ENCODE measurements at places on chromosomes 16 and 17.

DNA sequence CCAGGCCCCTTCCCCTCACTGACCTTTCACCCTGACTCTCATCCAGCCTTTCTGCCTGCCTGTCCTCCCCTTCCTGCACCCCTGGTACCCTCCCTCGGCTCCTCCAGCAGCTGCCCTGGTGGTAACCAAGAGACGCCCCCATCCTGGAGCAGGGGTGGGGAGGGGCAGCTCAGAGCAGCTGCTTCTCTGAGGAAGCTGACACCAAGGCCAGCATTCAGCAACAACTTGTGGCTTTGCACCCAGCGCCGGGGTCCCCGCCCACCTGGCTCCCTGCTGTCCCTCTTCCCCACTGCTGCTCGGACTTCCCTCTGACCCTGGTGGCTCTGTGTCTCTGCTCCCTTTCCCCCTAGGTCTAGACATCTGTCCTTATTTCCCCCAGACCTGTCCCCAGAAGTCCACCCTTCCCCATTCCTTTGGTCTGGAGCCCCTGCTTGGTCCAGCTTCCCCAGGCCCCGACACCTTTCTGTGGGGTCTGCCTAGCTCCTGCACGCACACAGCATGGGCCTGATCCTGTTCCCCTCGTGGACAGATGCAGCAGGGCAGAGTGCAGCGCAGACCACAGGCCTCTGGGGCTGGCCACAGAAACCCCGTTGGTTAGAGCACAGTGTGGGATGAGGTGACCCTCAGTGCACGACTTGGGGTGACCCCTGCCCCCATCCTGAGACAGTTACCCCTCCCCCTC, 1.2 kb upstream of the ATP2A1 start:
- no peak for DNase-seq

GRCh38 chr17:65542067-65542466, 19.4 kb downstream of the AXIN2 start:
- no peak for DNase-seq

DNA sequence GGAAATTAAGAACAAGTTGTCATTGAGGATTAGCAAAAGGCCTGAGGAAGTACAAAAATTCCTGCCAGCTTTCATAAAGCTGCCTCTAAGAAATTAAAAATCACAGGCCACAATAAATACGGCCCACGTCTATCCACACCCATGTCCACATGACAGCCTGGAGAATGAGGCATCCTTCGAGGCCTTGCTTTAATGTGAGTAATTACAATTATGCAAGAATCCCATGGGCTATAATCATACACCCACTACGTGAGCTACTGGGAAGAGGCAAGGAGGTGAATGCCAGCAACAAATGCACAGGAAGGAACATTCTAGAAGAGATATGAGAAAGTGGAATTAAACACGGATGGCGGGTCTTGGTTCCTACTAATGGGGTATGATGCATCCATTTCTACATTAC, 65.4 kb upstream of the ZFHX3 start:
- peak; percentile 22 for DNase-seq

DNA sequence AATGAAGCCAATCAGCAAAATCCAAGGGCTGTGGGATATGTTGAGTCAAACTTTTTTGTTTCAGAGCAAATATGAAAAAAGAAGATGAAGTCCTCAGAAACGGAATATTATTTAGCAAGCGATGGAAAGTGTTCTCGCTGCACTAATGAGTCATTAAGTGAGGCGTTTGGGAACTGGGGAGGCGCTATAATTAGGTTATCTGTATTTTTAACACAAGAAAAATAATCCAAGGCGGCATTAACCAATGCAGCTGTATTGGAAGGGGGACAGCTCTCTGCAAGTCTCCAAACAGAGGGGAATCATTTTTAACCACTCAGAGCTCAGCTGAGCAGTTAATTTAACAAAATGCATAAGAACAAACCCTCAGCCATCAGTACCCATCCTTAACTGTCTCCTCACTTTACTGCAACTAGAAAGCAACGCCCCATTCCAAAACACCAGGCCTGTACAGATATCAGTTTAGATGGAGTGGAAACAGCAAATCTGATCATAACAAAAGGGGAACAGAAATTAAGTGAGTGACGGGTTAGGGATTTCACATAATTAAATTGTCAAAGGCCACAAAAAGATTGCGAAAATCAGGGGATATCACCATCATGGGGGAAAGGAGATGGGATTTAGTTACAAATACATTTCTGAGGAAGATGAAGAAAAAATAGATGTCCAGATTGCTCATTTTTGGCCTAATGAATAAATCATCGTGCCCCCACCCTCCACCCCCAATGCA, 211.0 kb upstream of the TOX3 start:
- DNase-seq = no peak

GRCh38 chr16:12798846-12799245, 4.8 kb downstream of the CPPED1 start:
- DNase-seq = no peak

GRCh38 chr17:75876938-75877751, 1.2 kb downstream of the TRIM47 start:
- DNase-seq = peak; percentile 95

DNA sequence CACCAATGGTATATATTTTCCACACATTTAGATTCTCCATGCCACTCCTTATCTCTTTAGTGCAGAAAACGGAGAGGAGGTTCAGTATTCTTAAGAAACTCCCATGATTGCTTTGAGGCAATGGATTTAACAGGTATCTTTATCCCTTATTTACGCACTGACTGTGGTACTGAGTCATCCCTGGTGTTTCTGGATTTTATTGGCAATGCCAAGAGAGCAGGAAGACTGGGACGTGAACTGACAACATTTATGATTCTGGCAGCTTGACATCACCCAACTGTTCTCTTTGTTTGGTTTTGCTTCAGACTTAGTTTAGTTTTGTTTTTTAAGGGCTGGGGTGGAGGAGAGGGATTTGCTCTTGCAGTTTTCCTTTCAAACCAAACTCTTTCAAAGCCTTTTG, 131.4 kb downstream of the WWOX start:
- no peak for DNase-seq

- DNase-seq = no peak
Observed at GRCh38 chr17:73137376-73137775, 27.4 kb upstream of the SSTR2 start.

DNA sequence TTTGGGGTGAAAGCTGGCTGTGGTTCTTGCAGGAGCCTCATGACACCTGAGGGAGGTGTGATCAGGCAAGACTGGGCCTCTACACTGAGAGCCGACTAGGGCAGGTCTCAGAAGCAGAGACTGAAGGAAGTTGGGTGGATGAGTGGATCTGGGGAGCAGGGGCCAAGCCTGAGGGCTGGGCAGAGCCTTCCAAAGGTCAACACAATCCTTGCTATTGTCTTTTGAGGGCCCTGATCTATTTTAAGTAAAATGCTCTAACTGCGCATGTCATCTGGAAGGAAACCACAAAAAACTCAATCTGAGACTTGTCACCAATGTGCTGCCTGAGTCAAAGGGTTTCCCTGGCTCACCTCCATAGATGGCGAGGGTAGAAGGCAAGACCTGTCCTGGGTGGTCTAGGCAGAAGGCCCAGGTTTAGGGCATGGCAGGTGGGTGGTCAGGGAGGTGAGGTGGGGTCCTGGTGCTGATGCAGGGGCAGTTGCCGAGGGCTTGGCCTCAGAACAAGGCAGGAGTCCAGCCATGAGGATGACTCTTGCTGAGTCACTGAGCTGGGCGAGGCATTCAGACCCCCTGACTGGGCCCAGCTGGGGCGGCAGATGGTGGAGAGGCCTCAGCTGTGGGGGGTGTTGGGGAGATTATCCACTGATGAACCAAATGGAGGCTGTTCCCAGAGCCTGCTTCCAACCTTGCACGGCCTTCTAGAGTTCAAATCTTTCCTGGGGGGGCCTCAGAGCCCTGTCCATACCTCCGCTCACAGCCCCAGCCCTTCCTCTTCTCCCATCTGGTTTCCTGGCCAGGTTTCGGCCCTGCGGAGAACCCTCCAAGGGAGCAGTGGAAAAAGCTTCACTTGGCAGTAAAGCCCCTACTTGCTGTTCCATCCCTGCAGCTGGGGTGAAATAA, 5.1 kb downstream of the MVP start:
- peak; percentile 94 for DNase-seq

DNA sequence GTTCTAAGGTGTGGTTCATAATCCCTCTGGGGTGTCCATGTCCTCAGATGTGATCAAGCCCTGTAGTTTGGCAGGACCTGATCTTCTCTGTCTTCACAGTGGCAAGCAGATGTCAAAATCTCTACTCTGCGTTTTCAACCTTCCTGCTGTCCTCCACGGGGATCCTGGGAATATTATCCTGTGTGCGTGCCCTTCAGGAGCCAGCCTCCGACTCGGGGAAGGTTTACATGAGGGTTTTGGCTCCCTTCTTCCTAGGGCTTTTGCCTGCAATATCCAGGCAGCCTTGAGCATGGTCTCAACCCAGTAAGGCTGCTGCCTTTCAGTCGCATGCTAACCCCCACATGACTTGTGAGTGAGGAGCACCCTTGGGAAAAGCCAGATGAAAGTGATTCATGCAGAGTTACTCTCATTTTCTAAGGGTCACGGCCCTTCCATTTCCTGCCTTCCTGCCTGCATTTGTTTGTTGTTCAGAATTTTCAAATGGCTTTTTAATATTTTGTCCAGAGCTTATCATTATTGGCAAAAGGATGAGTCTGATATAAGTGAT, 202.2 kb upstream of the CHMP6 start:
- peak; percentile 93 for DNase-seq

DNA sequence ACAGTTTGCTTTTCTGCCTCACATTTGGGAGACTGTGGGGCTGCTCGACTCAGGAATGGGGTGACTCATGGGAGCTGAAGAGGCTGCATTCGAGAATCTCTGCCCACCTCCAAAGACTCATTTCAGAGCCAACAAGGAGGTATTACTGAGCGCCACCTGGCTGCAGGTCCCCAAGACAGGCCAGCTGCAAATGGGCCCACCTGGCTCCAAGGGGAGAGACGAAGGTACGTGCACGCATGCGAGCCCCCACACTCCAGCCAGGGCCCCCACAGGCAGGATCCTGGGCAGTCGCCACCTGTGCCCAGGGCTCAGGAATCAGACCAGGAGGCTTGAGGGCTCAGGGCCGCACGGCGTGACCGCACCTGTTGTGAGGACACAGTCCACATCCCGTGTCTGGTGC, 6.0 kb downstream of the HAGHL start:
- DNase-seq = no peak

GRCh38 chr17:47013341-47013740, 34.3 kb upstream of the RPRML start:
- no peak for DNase-seq

GRCh38 chr17:40451420-40451819, 8.2 kb downstream of the IGFBP4 start:
- DNase-seq = peak; percentile 85

DNA sequence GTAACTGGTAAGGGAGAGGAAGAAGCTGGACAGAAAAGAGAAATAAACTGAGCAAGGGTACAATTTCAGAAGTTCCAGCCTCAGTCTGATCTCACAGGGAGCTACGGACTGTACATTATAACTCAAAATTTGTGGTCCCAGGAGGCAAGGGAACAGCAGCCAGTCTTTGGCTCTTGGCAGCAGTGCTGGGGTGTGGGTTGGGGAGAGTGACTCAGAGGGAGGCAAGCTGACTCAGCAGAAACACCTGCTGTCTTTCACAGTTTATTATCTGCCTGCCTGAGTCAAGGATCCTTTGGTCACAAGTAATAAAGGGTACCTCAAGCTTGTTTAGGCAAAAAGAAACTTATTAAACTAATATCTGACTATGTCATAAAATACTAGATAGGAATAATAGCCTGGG, 73.5 kb upstream of the KIF2B start:
- peak; percentile 48 for DNase-seq

GRCh38 chr17:50469208-50469605, 527 bp upstream of the CHAD start:
- DNase-seq = no peak

DNA sequence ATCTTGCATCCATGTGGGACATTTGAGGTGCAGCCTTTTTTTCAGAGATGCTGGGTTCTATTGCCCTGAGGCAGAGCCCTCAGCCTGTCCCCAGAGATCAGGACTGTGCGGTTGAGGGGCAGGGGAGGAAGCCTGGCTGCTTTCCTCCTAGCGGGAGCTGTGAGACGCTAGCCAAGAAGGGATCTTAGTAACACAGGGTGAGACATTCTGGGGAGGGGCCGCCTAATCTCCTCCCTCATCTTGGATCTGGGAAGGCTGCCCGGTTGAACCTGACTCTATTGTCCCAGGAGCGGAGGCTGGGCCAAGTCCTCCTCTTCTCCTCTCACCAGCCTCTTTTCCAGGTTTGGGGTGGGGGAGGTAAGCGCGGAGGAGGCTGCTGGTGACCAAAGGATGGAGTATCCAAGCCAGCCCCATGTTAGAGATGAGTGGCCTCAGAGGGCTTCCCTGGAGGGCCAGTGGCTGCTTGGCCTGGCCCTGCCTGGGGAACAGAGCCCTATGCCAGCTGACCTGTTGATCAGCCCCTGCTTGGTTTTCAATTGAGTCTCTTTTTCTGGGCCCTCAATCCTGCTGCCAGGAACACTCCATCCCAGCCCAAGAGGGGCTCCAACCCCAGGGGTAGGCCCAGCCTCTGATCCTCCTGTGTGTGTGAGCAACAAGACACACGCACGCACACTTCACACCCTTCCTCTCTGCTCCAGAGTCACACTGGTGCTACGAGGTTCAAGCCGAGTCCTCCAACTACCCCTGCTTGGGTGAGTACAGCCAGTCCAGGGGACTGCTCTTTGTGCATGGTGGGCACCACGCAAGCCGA, 5.0 kb downstream of the CA4 start:
- DNase-seq = peak; percentile 67

Data from RPMI7951 (cell line).